Smooth muscle cell of trachea (primary cell): ENCODE measurements at places on chromosomes 3 and 15. TPM values are rescaled to one million over a fixed set of nuclear protein-coding genes. Genes with fewer than 3 reads are reported as not detected.

Gene STOML1
- total RNA-seq = 23.9 and 25.5 TPM in 2 replicates

Gene SI
- total RNA-seq = not detected in 2 replicates

Gene CAPN3
- total RNA-seq = 1.0 and 2.8 TPM in 2 replicates

Gene NUTM1
- under 0.01 TPM in 1 of 2 replicates, not detected in the other for total RNA-seq
